ENCODE measurements at places on chromosomes 1 and 21. TPM values are rescaled to one million over a fixed set of nuclear protein-coding genes. Genes with fewer than 3 reads are reported as not detected.

DNA sequence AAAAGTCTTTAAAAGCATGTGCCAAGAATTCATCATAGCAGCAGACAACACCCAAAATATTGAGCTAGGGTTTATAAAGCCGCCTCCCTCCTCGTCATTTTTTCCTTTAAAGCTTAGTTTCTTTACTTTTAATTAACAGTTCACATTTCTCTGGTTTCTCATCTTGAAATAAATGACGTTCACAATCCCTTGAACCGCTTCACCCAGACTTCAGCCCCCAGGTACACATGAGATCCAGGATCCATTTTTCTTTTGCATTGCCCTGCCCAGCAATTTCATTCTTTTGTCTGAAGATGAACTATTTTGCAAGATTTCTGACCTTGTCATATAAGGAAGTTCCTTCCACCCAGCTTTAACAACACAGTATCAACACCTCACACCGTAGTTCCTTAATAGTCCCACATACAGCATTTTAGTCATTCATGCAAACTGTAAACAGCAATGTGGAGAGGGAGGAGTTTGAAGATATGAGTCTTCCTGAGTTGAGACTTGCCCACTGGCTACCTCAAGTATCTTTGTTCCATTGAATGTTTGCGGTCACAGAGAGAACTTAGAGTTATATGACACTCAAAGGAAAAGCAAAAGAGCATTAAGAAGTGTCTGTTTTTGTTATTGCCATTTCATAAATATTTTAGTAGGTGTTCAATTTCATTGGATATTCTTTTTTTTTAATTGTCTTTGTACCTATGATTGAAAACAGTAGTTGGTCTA, 35.3 kb upstream of the CACYBP start:
- DNase-seq: peak; percentile 40

DNA sequence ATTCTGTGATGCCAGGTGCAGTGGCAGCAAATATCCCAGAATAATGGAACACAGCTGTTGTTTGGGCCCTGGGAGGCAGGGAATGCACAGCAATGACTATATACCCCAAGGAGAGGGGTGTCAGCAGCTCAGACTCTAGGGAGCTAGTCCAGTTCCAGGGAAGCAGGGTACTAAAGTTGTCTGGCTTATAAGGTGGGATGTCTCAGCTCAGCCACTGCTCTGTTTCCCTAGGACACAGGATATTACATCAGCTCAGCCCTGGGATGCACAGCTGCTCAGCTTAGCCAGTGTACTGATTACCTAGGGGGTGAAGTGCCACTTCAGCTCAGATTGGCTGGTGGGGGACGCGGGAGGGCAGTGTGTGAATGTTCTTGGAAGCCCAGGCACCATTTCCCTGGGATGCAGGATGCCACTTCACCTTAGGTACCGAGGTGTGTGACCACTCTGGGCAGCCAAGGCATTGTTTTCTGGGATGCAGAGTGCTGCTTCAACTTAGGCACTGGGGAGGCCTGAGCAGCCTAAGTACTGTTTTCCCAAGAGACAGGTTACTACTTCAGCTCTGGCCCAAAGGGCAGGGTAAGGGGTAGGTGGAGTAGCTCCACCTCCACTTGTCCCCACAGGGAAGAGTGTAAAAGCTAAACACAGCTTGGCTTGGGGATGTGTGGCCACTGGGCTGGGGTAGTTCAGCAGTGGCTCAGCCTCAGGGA, 59.4 kb downstream of the DIPK1A start:
- peak; percentile 21 for DNase-seq

GRCh38 chr1:194618101-194618500, 1431.7 kb upstream of the B3GALT2 start:
- no peak for DNase-seq

GRCh38 chr1:236159704-236160539, 17.6 kb downstream of the GPR137B start:
- DNase-seq: peak; percentile 53

DNA sequence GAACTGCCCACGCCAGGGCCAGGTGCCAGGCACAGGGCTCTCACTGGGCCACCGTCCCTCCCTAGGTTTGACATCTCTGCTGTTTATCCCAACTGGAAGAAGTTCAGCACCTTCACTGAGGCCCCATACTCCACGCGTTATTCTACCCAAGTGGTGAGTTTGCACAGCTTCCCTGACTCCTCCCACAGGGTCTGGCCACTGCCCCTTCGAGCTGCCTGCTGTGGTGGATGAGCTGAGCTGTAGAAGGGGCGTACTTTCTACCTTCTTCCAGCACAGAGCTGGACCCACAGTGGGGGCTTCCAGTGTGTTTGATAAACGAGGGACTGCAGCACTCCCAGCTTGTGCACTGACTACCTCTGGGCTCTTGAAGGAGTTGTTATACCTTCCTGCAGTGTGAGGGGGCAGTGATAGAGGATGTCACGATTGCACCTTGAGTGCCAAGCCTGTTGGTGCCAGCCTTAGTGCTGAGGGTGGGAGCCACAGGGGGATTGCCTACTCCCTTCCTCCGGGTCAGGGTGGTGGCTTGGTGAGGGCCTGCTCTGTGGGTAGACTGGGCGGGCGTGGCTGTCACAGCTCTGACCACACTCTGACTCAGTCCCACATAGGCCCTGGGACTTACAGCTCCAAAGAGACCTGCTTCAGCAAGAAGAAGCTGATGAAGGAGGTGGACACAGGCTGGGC, 5.9 kb upstream of the TTC22 start:
- no peak for DNase-seq

- DNase-seq: no peak
Observed at GRCh38 chr1:63753591-63753990, 20.2 kb upstream of the ROR1 start.

GRCh38 chr1:240122639-240123613, 31.2 kb downstream of the FMN2 start:
- peak; percentile 40 for DNase-seq

DNA sequence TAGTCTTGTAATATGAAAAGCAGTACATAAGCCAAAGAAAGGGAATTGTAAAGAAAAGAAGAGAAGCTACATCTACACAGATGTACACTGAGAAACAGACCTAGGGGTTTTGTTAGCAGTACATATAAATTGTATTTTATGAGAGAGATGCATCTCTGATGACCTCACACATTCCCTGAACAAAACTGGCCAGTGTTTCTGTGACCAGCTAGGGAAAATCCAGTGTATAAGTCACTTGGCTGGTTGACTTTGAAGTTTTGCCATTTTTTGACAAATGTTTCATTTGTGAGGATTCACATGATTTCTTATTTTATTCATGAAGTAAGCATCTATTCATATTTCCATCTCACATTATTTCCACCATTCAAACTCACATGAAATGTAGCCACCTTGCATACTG, 28.3 kb upstream of the DYNLT5 start:
- no peak for DNase-seq

- peak; percentile 68 for DNase-seq
Observed at GRCh38 chr1:156104861-156105832, 9.4 kb upstream of the LMNA start.

Gene TFAP2E
- 0.32 TPM for total RNA-seq

Gene PLEKHA6
- total RNA-seq: 2.9 TPM
